Activated naive CD8-positive, alpha-beta T cell treated with anti-CD3 and anti-CD28 coated beads for 36 hours (primary cell): ENCODE measurements at places on chromosomes 13 and 19.
A peak's percentile ranks its signal among the peaks of the same experiment; 100 is the strongest.

GRCh38 chr19:50501568-50502475 is 9.2 kb downstream of the JOSD2 start:
- DNase-seq: no peak

- DNase-seq: no peak
Measured at GRCh38 chr19:28553764-28554163, 659.2 kb downstream of the UQCRFS1 start.

GRCh38 chr19:47657719-47658118 is 48.8 kb downstream of the BICRA start:
- DNase-seq: no peak

DNA sequence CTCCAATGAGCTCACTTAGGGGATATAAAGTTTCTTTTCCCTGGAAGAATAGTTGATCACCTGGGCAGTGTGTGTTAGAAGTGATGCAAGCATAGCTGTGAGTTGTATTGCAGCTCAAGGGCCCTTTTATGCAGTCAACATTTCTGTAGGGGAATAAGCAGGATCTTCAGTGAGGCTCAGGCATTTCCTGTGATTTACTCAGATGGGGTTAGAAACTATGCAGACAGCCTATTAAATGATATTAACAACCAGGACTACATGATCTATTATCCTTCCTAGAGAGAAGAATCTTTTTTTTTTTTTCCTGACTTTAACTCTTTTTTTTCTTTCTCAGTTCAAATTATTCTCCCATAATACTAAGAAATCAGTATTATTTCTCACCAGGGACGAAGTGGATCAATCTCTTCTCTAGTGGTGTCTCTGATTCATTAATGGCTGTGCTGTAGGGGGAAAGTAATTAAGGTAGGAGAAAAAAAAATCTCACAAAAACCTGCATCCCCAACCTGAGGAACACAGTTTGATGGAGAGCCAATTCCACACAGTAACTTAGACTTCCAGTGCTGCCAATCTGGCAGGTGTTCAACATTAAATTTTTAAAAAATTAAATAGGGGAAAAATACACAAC is 126.4 kb upstream of the SLC10A2 start:
- DNase-seq: no peak

GRCh38 chr13:110424569-110425443 is 117.7 kb downstream of the COL4A2 start:
- DNase-seq: no peak

- DNase-seq: no peak
Measured at GRCh38 chr19:29672319-29672932, 7.2 kb downstream of the PLEKHF1 start.

GRCh38 chr13:24035411-24035810 is 125.1 kb upstream of the SPATA13 start:
- no peak for DNase-seq

GRCh38 chr19:58085348-58085875 is 12.6 kb downstream of the ZSCAN18 start:
- no peak for DNase-seq

DNA sequence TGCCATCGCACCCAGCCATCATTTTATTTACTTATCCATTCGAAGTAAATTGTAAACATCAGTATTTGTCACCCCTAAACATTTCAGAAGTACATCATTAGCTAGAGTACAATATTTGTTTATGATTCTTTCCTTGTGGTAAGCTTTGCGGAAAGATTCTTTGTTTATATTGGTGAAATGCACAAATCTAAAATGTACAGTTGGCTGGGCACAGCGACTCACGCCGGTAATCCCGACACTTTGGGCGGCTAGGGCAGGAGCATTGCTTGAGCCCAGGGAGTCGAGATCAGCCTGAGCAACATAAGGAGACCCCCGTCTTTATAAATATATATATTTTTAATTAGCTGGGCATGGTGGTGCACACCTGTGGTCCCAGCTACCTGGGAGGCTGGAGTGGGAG is 10.1 kb downstream of the LGALS7B start:
- DNase-seq: no peak

DNA sequence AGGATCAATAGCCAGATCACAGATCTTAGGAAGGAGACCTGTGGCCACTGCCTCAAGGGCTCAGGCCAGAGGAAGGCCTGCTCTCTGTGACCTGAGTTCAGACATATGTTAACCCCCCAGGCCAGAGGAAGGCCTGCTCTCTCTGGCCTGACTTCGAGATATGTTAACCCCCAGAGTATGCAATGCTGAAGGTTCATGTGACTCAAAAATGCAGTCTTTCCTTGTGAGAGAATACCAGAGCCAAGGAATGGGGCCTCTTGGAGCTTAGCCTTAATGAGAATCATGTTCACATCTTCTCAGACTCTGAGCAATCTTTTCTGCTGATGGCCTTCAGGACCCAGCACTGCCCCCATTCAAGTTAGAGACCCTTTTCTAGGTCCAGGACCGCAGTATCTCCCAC is 36.7 kb downstream of the MBNL2 start:
- no peak for DNase-seq

DNA sequence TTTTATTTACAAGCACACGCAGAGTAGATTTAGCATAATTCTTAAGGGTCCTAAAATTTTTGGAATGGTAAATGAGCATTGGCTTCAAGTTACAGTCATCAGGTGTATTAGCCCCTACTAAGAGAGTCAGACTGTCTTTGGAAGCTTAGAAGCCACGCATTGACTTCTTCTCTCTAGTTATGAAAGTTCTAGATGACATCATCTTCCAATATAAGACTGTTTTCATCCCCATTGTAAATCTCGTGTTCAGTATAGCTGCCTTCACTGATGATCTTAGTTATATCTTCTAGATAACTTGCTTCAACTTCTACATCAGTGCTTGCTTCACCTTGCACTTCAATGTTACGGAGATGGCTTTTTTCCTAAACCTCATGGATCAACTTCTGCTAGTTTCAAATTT is 148.8 kb upstream of the SLITRK1 start:
- no peak for DNase-seq

GRCh38 chr19:48351341-48351752 is 12.4 kb downstream of the TMEM143 start:
- peak; percentile 76 for DNase-seq

DNA sequence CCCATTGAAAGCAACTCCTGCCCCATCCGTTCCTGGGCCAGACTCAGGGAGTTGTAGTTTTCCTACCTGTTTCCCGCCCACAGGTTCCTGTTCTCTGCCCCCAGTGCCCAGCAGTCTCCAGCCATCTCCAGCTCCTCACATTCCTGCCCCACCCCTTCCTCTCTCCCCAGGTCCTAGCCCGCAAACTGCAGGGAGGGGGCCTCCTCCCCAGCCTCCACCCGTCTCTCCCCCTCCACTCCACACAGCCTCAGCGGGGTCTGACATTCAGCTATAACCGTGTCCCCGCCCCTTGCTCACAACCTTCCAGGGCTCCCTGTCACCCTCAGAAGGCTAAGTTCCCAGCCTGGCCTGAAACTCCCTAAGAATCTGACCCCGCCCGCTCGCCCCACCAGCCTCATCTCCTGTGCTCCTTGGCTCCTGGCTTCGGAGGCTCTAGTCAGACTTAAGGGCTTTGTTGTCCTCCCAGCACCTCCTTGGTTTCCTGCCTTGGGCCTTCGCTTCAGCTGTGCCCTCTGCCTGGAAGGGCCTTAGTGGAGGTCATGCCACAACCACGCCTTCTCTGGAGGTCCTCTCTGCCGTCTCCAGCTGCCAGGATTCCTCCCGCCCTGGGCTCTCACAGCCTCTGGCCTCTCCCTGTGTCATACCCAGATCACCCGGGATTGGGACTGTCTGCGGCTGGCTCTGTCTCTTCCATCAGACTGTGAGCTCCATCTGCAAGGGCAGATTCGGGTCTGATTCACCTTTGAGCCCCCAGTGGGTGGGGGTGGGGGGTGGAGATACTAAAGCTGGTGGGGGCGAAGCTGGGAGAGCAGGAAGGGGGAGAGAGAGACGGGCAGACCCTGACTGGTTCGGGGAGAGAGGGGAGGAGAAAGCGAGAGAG is 5.1 kb upstream of the SPACA6 start:
- DNase-seq: no peak

GRCh38 chr13:83065108-83065507 is 817.2 kb downstream of the SLITRK1 start:
- no peak for DNase-seq

DNA sequence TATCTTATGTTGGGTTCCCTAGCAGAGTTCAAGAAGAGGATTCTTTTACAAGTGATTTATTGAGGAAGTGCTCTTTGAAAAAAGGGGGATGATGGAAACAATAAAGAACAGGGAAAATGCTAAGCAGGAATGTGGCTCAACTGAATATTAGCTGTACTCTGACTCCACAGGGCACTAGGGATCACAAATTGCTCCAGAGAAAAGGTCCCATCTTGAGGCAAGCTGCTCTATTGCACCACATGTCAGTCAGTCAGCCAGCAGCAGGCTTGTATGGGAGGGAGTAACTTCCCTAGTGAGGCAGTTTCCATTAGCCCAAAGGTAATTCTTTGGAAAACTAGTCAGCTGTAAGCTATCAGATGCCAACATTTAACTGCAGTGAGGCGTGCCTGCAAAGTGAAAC is 73.3 kb upstream of the FNDC3A start:
- DNase-seq: no peak

DNA sequence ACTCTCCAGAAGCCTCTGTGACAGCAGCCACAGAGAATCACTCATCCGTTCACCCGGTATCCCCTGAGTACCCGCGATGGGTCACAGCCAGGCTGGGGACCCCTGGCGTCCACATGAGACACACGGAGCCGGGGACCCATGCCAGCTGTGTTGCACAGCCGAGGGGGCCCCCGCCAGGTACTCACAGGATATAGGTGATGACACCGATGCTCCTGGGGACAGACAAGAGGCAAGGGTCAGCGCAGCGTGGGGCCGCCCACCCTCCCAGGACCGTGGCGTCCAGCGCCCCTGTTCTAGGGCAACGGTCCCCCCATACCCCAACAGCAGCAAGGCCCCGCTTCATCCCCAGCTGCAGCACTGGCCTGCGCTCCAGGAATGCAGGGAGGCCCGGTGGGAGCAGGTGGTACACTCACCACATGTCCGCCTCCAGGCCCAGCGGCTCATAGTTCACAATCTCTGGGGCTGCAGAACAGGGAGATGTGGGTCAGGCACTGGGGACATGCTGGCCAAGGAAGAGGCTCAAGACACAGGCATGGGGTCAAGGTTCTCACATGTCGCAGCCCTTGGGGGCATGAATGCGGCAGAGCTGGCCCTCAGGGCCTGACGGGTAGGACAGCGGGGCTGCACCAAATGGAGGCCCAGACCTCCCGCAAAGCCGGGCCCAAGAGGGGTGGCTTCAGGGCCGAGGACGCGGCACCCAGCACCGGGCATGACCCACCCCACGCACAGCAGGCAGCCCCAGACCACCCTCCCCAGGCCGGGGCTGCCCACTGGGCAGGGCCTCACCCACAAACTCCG is 7.2 kb downstream of the DAPK3 start:
- DNase-seq: no peak

- DNase-seq: peak; percentile 68
Measured at GRCh38 chr19:42290523-42291434, 11.2 kb upstream of the PRR19 start.

- DNase-seq: no peak
Measured at GRCh38 chr19:33332248-33332647, 29.9 kb upstream of the CEBPA start.

DNA sequence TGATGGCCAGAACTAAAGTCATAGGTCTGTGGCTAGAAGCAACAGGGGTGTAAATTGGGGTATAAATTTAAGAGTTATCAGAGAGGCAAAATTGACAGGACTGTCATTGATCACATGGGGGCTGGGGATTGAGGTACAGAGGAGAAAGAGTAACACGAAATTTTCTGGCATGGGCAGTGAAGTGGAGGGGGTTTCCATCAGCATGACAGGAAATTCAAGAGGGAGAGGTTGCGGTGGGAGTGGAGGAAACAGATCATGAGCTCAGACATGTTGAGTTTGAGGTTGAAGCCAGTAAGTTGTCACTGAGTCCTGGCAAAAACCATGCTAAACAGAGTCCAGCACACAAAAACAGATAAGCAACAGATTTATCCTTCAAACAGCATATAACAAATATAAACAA is 192.1 kb upstream of the TSC22D1 start:
- peak; percentile 43 for DNase-seq

DNA sequence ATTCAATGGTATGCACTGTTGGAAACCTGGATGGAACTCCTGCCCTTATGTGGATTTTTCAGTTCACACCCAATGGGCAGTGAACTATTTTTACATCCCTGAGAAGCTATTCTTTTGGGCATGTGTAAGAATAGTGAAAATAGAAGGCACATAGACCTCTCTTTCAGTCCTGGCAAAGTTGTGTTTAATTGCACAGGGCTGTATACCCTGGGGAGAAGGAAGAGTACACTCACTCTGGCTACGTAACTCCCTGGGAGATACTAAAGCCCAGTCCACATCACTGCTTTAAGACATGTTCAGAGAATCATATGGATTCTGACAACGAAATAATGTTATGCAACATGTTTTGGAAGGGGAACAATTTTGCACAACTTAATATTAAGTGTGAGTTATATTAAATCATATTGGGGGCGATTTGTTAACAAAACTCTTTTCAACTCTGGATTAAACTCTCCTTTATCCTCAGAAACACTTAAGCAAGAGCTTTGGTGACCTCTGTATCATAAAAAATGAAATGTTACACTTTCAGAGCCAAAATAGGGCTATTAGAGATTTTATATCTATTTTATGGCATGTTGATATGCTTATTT is 166.1 kb downstream of the DCT start:
- DNase-seq: no peak

DNA sequence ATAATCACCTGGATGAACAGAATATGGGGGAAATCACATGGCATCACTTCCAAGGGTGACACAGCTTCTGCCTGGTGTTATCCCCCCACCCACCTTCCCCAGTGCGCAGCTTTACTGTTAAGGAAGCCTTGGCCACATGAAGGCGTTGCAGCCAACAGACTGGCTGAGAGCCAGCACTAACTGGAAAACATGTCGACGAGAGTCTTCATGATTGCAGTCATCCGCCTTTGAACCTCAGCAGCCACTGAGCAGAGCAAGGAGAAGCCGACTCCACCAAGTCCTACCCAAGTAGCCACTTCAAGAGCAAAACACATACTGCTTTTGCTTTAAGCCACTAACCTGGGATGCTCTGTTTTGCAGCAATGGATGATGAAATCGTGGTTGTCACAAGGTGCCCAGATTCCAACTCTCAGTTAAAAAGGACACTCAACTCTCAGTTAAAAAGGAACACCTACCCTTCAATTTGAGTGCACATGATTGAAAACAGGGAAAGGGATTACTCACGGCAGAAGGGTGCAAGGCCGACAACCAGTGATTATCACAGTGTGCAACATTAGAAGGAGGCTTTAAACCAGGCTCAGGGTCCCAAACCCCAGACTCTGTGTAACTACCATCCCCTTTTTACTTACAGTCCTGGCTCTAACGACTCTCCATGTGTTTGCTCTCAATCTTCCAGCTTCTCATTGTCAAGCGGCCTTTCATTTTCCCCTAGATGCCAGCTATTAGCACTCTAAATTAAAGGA is 149.1 kb downstream of the KLF12 start:
- peak; percentile 79 for DNase-seq

DNA sequence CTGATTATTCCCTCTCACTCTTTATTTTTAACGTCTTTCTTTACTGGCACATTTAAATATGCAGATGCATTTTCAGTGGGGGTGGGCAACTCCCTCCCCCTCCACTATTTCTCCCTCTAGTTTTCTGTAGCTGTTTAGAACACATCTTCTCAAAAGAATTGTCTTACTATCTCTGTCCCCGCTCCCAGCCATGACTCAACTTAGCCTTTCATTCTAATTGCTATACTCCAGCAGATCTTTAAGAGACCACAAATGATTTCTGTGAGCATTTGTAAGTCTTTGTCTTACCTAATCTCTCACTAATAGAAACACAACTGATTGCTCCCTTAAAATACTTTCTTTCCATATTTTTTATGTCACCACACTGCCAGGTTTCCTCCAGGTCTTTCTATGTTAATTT is 350.9 kb downstream of the SPRY2 start:
- DNase-seq: no peak

GRCh38 chr19:4980067-4980466 is 11.2 kb downstream of the KDM4B start:
- no peak for DNase-seq
